ENCODE measurements at places on chromosomes 7 and 10. TPM values are rescaled to one million over a fixed set of nuclear protein-coding genes. Genes with fewer than 3 reads are reported as not detected.

Gene PNLIPRP1
- not detected for total RNA-seq

GRCh38 chr7:18689551-18689950 lies 194.0 kb downstream of the HDAC9 start:
- H3K4me1 ChIP-seq = no peaks in the 10 kb centered on the region
- H3K27me3 ChIP-seq = no peaks in the 10 kb centered on the region
- H3K27ac ChIP-seq = no peak overlapping the region
- H3K4me3 ChIP-seq = no peak overlapping the region

Gene UNC5B
- 1.6 TPM for total RNA-seq

DNA sequence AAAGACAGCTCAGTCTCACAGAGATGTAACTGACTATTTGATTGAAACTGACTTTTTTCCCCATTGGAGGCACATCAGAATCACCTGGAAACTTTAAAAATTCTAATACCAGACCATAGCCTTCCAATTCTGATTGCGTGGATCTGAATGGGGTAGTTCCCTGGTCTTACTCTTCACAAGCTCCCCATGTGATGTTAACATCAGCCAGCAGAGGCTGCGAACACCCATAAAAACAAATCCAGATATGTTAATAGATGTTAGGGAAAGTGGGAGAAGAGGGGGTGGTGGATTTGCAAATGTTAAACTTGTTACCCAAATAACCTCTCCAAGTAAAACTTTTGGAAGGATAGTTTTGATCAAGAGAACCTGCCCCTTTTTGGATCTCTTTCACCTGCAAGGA lies 1133.4 kb downstream of the CNTNAP2 start:
- H3K27me3 ChIP-seq = no peaks in the 10 kb centered on the region
- no peaks in the 10 kb centered on the region for H3K36me3 ChIP-seq
- DNase-seq = no peak
- H3K4me1 ChIP-seq = no peaks in the 10 kb centered on the region

- H3K4me3 ChIP-seq = no peak overlapping the region
- no peaks in the 10 kb centered on the region for H3K36me3 ChIP-seq
- peak; percentile 13 for DNase-seq
Measured at GRCh38 chr10:60140651-60141632, 234.6 kb upstream of the CCDC6 start.

GRCh38 chr7:13947535-13947934 lies 41.9 kb downstream of the ETV1 start:
- no peaks in the 10 kb centered on the region for H3K36me3 ChIP-seq
- H3K4me1 ChIP-seq = peaks cover 2% of the 10 kb centered on the region
- H3K4me3 ChIP-seq = no peak overlapping the region
- H3K27me3 ChIP-seq = no peaks in the 10 kb centered on the region
- DNase-seq = no peak

Gene PDZD7
- total RNA-seq = 0.83 TPM

Gene ZNF503
- 0.83 TPM for total RNA-seq

Measured in IMR-90 (cell line).